A549 treated with CORT108297 at 1 μM for 4 hours (cell line): ENCODE measurements at places on chromosomes 13 and 19. TPM values are rescaled to one million over a fixed set of nuclear protein-coding genes. Genes with fewer than 3 reads are reported as not detected.

IRS2 gene
- 17.0 to 27.2 TPM (median 21.4 TPM) in 5 replicates for total RNA-seq

TLE5 gene
- 171 to 256 TPM (median 249 TPM) in 5 replicates for total RNA-seq

AP3D1 gene
- 68.0 to 83.8 TPM (median 81.2 TPM) in 5 replicates for total RNA-seq

LMTK3 gene
- total RNA-seq: 2.8 to 5.4 TPM (median 4.8 TPM) in 5 replicates

ELSPBP1 gene
- not detected in 5 replicates for total RNA-seq

ZSCAN18 gene
- 1.6 to 4.0 TPM (median 2.9 TPM) in 5 replicates for total RNA-seq

RNASEH2A gene
- total RNA-seq: 37.6 to 51.5 TPM (median 48.6 TPM) in 5 replicates

ZNF574 gene
- total RNA-seq: 26.8 to 41.0 TPM (median 37.4 TPM) in 5 replicates

PDX1 gene
- total RNA-seq: 0.04 to 0.09 TPM (median 0.06 TPM) in 4 of 5 replicates, not detected in the other

OR7A17 gene
- not detected in 5 replicates for total RNA-seq

ZNF776 gene
- 4.6 to 6.6 TPM (median 5.4 TPM) in 5 replicates for total RNA-seq

APC2 gene
- total RNA-seq: 1.2 to 2.3 TPM (median 1.6 TPM) in 5 replicates

FBXL3 gene
- 14.6 to 18.1 TPM (median 15.6 TPM) in 5 replicates for total RNA-seq

LILRA6 gene
- total RNA-seq: 0.06 TPM in 1 of 5 replicates, not detected in the others

TPTE2 gene
- not detected in 5 replicates for total RNA-seq

ZNF667 gene
- total RNA-seq: not detected in 5 replicates

ETV2 gene
- 1.6 to 3.1 TPM (median 2.4 TPM) in 5 replicates for total RNA-seq

YJEFN3 gene
- 2.1 to 4.8 TPM (median 4.4 TPM) in 5 replicates for total RNA-seq

ZNF805 gene
- 1.3 to 2.3 TPM (median 1.7 TPM) in 5 replicates for total RNA-seq

CGB1 gene
- total RNA-seq: 0.13 to 1.3 TPM (median 0.20 TPM) in 3 of 5 replicates, not detected in the others

TMEM272 gene
- total RNA-seq: not detected in 5 replicates

PCP2 gene
- total RNA-seq: 0.22 to 0.26 TPM in 2 of 5 replicates, not detected in the others

NLRP4 gene
- total RNA-seq: not detected in 5 replicates

FOXA3 gene
- 0.74 to 1.1 TPM (median 0.83 TPM) in 5 replicates for total RNA-seq

PINLYP gene
- total RNA-seq: 0.19 to 0.35 TPM (median 0.23 TPM) in 5 replicates

SMIM17 gene
- total RNA-seq: 0.16 to 0.19 TPM in 2 of 5 replicates, not detected in the others

ZNF723 gene
- not detected in 5 replicates for total RNA-seq

NDUFA13 gene
- 150 to 186 TPM (median 159 TPM) in 5 replicates for total RNA-seq

JOSD2 gene
- total RNA-seq: 52.7 to 92.9 TPM (median 89.0 TPM) in 5 replicates

HSD17B14 gene
- total RNA-seq: 12.0 to 18.1 TPM (median 15.2 TPM) in 5 replicates
